Activated CD4-positive, alpha-beta T cell treated with anti-CD3 and anti-CD28 coated beads for 1 hour (primary cell): ENCODE measurements at places on chromosomes 3 and 15.

- no peak for DNase-seq
These were observed 69.5 kb downstream of the CSNK1G1 start for GRCh38 chr15:64286473-64286872.

DNA sequence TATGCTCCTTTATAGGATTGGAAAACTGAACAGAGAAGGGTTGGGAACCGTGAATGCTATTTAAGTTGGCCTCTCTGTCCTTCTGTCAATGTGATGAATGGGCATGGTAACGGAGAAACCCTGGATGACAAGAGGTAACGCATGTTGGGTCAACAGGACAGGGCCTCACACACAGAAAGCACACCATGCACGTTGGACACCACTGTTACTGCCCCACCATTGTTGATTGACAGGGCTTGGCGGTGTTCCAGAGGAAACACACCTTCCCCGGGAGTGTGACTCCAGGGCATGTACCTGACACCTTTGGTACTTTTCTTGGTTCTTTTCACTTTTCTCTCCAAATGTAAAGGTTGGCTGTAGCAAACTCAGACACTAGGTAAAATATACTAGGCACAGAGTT, 548.5 kb downstream of the OCA2 start:
- DNase-seq = no peak

DNA sequence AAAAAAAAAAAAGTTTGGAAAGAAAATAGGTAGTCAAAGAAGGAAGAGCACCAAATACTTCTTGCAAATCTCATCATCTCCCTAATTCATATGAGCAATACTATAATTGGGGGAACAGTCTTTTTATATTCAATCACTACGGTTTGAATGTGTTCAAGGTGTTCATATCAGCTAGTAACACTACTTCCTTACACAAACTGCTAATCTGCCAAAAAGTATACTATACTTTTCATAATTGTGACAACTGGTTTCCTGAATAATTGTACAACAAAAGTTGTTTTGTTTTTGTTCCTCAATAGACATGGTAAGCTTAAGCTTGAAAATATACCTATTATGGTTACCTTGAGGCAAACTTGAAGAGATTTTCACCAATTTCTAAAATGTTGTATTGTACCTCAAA, 12.1 kb downstream of the SETD2 start:
- no peak for DNase-seq

- DNase-seq = no peak
These were observed 253.8 kb downstream of the FAM43A start for GRCh38 chr3:194939532-194939909.

- DNase-seq = no peak
These were observed 8.5 kb upstream of the ARL14 start for GRCh38 chr3:160668454-160668853.

- peak; percentile 74 for DNase-seq
These were observed at the start of gene TFDP2 for GRCh38 chr3:142148792-142149672. Gene TFDP2, minus strand, starts transcription at chr3:142149544. Its CDS starts 47,795 bp downstream, at chr3:142101749.

GRCh38 chr15:52728899-52729298, 49.7 kb upstream of the ATOSA start:
- DNase-seq = no peak

DNA sequence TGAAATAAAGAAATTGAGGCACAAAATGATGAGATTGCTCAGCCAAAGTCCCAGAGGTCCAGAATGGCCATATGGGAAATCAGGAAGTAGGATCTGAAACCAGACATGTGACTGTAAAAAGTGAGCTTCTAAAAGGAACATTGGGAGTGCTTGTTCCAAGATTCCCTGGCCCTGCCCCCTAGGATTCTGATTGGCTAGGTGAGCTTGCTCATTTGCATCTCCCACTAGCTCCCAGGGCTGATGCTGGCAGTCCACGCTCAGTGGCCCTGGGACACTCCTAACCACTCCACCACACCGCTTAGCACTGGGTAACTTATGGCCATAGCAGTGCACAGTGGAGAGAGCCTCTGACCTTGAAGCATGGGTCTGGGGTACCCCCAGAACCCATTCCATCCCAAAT, 326.7 kb downstream of the NTRK3 start:
- DNase-seq = no peak

GRCh38 chr3:105369500-105370371, 3.0 kb downstream of the ALCAM start:
- peak; percentile 9 for DNase-seq

GRCh38 chr15:100932676-100933348, 13.7 kb downstream of the LRRK1 start:
- no peak for DNase-seq

DNA sequence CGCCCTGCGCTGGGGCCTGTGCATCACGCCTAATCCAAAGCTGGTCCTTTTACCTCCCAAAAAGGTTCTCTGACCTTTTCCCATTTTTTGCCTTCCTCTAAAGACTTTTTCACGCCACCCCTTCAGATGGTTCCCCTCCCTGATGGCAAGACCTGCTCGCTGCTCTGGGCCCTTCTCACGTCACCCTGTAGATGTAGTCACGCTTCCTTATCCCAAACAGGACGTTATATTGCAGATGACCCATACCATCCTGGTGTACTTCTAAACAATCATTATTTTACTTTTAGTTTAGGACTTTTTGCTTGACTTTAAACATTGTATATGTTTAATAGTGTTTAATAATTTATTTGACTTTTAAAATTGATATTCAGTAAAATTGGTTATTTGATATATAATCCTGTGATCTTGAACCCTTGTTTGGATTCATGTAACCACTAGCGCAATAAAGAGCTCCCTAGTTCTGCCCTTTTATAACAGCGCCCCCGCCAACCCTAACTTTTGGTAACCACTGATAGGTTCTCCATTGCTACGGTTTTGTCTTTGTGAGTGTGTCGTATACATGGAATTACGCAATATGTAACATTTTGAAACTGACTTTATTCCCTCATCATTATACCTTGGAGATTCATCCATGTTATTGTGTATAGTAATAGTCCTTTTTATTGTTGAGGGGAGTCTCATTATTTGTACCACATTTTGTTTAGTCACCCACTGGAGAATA, 159.0 kb upstream of the CHRNA7 start:
- DNase-seq = no peak

DNA sequence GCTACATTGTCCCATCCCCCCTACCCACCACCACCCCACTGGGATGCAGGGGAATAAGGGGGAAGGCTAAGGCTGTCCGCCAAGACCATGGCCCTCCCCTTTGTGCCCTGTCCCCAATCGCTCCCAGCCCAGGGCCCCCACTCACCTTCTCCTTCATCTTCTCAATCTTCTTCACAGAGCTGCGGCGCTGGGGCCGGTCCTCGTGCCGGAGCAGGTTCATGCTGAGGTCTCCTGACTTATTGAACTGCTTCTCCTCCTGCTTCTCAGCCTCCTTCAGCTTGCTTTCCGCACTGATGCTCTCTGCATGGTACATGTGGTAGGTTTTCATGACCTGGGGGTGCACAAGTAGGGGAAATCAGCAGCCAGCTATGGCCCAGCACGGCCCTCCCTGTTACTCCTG, 101.0 kb upstream of the RAD18 start:
- no peak for DNase-seq

- DNase-seq = no peak
These were observed 245.3 kb downstream of the DTWD1 start for GRCh38 chr15:49865925-49866757.

DNA sequence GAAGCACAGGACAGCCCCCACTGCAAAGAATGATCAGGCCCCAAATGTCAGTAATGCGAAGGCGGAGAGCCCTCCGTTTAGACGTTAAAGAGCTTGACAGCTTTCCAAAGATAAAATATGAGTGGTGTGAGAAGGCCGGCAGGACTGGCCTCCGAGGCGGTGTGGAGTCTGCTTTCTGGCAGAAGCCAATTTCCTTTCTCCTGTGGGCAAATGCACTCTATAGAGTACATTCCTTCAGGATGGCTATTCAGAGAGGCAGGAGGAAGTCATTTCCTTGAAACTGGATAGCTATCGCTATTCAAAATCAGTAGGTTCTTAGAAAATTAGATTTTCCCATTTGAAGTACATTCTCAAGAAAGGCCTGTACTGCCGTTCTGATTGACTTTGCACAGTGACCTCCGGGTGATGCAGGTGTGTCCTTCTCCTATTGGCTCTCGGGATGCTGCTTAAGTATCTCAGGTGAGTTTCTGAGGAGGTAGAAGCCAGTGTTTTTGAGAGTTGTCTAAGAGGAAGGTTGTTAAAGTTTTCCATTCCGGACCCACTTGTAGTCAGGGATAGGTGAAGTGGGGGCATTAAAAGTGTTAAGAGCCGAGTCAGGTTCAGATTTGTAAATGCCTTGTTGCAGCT, 72.8 kb upstream of the MYZAP start:
- no peak for DNase-seq

- DNase-seq = no peak
These were observed 355.2 kb upstream of the AZI2 start for GRCh38 chr3:28703843-28704242.

- no peak for DNase-seq
These were observed 19.5 kb upstream of the LAMP3 start for GRCh38 chr3:183182073-183182472.

DNA sequence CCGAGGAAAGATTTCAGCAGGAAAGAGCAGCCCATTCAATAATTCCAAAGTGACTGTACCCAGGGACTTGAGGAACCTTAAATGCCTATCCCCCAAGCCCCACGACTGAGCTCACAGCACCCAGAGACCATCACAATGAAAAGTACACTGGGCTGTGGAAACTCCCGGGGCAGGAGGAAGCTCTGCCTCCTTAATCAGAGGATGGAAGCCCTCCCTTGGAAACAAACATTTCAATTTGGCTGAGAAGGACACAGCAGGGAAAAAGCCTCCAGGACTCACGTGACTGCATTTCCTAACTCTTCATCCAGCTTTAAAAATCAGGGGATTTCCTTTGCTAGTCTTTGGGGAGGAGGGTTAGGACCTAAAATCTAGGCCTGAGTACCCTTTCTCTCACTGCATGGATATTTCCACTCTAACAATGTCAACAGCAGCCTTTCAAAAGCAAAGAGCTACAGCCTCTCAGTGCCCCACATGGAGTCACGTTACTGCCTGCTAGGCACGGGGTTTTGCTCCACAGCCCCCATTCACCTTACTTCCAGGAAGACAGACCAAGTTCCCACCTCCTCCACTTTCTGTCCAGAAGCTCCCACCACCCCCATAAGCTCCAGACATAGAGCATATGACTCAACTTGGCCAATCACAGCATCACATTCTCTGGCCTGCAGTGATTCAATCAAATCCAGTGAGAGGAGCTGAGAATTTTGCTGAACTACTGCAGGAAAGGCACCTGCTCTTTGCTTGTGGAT, 68.9 kb upstream of the WNT5A start:
- DNase-seq = no peak

DNA sequence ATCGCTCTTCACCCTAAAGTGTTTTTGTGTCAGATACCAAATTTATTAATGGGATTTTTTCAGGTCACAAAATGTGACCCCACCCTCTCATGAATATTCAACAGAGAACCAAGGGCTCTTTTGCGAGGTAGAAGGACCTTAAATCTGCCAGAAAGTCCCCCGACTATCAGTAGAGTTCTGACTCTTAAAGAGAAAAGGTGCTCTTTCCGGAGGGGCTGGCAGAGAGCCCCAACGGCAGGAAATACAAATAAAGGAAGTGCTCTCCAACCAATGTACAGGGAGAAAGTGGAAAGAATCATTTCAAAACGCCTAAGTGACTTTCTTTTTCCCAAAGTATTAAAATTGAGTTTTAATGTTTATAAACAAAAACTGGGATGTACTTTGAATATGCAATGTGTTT, 517.2 kb downstream of the FOXP1 start:
- DNase-seq = no peak

DNA sequence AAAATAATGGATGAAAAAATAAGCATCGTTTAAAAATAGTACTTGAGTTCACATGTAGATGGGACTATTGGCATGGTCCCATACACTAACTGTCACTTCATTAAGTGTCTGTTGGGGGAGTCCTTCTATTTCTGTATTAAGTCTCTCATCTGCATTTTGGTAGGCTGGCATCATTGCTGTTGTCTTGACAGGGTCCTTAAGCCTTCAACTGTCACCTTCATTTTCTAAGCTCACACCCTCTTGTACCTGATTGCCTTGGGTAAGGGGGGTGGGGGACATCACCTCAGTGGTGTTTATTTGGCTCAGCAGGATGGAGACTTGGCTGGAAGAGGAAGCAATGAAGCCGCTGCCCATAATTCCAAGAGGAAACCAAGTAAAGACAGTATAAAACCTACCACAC, 202.0 kb upstream of the VEPH1 start:
- no peak for DNase-seq

DNA sequence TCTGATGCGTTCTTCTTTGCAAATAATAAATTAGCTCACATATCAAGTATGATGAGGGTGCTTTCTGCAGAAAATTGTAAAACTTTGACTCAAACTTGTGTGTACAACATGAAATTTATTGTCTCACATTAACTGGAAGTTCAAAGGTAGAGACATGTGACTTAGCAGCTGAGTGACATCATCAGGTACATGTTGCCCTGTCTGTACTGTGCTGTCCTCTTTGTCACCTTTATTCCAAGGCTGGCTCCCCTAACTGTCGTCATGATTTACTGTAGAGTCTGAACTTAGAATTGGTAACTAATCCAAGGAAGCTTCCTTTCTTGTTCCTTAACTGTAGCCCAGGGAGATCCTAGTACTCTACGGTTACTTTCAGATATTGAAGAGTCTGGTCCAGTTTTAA, 12.3 kb upstream of the FSIP1 start:
- DNase-seq = no peak

DNA sequence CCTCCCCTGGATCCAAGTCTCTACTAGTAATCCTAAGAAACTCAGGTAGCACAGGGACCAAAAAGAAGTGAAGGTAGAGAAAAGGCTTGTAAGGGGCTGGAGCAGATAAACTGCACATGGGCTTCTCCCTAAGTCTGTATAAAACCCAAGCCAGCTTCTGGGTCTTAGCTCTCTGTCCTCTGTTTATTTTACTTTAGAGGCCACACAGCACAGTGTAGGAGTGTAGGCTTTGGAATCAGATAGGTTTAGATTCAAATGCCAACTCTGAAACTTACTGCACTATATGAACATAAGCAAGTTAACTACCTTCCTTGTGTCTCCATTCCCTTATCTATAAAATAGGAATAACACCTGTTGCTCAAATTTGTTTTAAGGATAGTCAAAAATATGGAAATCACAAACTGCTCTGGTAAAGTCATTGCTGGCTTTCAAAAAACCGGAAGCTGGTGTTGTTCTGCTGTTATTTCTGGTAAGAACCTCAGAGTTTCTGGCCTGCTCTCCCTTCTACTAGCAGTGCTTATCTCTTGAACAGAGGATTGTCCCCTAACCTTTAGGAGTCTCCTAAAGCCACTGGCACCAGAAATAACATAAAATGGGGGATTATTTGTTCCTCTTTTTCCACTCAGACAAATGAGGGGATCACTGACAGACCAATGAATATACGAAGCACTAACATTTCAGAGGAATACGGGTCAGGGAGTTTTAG, 33.8 kb downstream of the PIK3R4 start:
- DNase-seq = no peak

- no peak for DNase-seq
These were observed 56.8 kb upstream of the NANOGP8 start for GRCh38 chr15:35141743-35142471.

GRCh38 chr15:52528564-52529340, at the start of gene MYO5A:
Gene MYO5A, minus strand, starts transcription at chr15:52528880. Its CDS starts 74 bp downstream, at chr15:52528806.
- peak; percentile 74 for DNase-seq

- no peak for DNase-seq
These were observed 108.4 kb downstream of the MEGF11 start for GRCh38 chr15:66144978-66145725.
